DMS79 (cell line): ENCODE measurements at places on chromosomes 12 and 14.

- DNase-seq, result no peak
Observed at GRCh38 chr12:74770552-74770951, 232.9 kb downstream of the ATXN7L3B start.

DNA sequence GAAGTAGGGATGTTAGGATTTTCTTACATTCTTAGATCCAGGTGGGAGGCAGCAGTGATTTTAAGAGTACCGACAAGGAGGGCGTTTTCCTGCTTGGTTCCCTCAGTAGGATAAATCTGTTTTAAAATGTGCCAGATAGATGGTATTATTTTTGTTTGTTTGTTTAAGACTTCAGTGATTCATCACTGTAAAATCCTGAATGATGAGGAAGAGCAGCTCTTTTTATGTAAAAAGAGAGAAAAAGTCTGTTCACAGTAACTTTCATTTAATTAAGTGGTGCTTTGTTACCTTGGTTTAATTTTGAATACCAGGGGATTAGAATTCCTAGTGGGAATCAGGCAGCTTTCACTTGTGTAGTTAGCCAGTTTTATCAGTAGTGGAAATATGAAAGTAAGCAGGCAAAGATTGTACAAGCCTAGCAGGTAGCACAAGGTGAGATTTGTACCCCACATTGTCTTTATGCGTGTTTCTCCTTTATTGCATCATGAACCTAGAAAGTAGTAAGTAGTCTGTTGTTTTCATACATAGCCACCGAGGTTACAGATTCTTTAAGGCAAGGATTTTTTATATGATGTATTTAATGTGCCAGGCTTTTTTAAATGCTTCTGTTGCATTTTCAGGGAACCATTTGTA, 349.6 kb downstream of the CCDC91 start:
- no peak for DNase-seq

DNA sequence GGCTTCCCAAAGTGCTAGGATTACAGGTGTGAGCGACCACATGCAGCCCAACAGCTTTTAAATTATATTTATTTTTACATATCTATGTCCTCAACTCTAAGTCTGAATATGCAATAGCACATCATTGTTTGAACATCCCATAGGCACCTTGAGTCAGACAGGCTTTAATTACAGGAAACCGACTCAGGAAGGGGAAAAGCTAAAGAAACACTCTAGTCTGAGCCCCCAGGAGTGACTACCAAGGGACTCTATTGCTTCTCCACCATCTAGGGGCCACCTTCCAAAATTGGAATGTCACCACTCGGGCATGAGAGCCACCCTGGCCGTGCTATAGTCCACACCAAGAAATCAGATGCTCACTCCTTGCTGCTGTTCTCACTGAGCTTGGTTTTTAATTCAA, 14.0 kb upstream of the MFAP5 start:
- no peak for DNase-seq

GRCh38 chr14:51715742-51716141, 64.0 kb downstream of the FRMD6 start:
- DNase-seq, result no peak

- no peak for DNase-seq
Observed at GRCh38 chr12:26252946-26253345, 57.6 kb downstream of the SSPN start.

- no peak for DNase-seq
Observed at GRCh38 chr12:127416796-127417195, 850.2 kb upstream of the TMEM132C start.

GRCh38 chr12:105433804-105434203, 103.3 kb downstream of the C12orf75 start:
- no peak for DNase-seq

DNA sequence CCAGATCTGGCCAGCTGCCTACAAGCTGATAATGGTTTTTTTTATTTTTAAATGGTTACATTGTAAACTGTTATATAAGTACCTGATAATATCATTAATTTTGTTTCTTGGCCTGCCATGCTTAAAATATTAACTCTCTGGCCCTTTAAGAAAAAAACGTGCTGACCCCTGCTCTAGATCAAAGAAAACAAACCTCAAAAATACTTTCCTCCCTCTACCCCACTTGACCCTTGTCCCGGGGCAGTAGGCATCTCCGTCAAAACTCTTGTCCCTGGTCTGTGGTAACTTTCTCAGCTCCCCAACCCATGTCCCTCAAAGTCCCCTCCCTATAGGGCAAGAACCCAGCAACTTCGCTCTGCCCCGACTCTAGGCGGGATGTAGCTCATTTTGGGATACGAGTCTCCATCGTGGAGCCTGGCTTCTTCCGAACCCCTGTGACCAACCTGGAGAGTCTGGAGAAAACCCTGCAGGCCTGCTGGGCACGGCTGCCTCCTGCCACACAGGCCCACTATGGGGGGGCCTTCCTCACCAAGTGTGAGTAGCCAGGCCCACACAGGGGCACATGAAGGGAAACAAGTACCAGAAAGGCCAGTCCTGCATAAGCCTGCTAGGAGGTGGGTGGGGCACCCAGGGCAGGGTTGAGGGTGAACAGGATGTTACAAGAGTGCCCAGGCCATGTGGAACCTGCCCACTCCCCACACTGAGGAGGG, 3.5 kb downstream of the RDH5 start:
- DNase-seq, result no peak

GRCh38 chr12:13367973-13368372, 171.4 kb downstream of the EMP1 start:
- DNase-seq, result peak; percentile 25

GRCh38 chr12:4810219-4810671, 90.0 kb downstream of the GALNT8 start:
- DNase-seq, result no peak

DNA sequence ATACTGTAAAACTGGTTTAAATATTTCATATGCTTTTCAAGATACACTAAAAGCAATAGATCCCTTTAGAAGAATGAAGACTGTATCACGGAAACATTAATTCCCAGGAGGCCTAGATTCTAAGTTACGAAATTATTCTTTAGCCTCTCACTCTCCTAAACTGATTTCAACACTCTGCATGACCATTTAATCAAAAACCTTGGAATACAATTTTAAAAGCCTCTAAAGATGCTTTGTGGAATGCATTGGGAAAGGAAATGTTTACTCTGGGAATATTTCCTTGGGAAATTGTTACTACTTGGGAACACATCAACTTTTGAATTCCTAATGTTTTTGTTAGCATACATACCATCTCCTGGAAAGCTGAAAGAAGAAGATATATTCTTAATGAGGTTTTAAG, 255.7 kb upstream of the FAR2 start:
- no peak for DNase-seq

GRCh38 chr14:98684468-98684867, 587.5 kb downstream of the BCL11B start:
- no peak for DNase-seq

DNA sequence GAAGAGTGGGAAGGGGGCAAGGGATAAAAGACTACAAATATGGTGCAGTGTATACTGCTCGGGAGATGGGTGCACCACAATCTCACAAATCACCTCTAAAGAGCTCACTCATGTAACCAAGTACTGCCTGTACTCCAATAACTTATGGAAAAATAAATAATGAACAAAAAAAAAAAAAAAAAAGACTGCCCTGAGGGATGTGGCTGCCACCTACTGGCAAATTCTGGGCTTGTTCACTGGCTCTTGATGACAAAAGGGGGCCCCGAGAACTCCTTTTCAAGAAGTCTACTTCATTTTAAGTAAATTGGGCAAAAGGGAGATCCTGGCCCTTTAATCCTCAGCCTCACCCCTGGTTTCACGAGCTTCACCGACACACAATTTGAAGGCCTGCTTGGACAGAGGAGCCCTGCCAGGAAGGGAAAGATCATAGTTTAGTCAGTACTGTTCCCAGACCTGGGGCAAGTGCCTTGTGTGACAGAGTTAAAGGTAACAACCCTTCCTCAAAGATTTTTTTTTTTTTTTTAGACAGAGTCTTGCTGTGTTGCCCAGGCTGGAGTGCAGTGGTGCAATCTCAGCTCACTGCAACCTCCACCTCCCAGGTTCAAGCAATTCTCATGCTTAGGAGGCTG, 26.1 kb upstream of the STAC3 start:
- no peak for DNase-seq

DNA sequence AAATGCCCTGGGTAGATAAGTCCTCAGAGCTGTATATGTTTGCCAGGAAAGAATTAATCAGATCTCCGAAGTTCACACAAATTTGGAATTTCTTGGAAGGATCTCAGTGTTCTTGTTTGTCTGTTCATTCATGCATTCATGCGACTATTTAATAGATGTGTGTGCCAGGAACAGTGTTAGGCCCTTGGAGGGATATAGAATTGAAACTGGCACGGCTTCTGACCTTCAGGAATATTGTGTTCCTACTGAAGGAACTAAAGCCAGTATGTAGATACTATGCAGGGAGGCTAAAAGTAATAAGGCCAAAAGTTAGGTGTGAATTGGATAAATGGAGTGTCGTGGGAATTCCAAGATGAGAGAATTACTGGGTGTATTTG, 166.0 kb upstream of the NOS1 start:
- peak; percentile 18 for DNase-seq

DNA sequence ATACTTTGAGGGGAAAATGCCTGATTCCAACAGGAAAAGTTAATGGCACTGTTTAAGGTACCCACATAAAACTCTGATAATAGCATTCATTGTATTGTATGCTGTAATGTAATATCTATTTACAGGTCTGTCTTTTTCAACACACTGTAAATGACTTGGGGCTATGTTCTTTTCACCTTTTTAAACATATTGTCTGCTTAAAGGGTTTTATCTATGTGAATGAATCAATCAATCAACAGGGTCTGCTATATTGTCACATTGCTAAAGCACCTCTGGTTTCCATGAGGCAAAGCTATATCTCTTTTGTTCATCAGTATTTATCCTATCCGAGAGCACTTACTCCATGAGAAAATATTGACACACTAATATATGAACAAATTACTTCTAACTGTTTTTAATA, 288.0 kb downstream of the SLC6A15 start:
- DNase-seq, result no peak

DNA sequence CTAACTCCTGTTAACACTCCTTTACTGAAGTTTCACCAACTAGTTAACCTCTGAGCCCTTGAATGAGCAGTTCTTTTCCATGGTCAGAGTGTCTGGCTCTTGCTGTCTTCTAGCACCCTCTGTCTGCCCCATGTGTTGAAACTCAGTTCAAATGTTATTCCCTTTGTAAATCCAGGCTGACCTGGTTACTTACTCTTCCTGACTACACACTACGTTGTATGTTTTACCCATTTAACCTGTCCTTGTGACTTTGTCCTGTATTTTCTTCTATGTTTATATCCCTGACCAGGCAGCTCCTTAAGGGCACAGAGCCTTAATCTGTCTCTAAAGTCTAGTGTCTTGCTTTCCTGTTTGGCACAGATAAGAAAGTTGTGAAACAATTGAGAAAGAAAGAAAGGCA, 389.0 kb upstream of the RPL10L start:
- DNase-seq, result no peak

DNA sequence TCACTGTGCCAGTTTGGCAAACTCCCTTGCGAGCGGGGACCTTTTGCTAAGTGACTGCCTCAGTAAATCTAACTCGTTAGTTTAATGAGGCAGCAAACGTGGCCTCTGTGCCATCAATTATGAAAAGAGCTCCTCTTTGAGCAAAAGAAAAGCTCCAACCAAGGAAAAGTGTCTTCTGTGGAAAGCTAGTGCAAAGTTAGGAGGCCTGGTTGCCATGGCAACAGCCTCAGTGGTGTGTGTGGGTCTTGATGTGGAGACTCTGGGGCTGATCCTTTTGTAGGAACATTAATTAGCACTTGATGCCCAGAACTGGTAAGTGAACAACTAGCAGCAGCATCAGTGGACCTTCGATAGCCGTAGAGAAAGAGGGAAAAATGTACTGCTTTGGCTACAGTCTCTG, 145.7 kb downstream of the CHST11 start:
- DNase-seq, result peak; percentile 13

- DNase-seq, result no peak
Observed at GRCh38 chr14:94317259-94317658, 5.9 kb downstream of the SERPINA6 start.

DNA sequence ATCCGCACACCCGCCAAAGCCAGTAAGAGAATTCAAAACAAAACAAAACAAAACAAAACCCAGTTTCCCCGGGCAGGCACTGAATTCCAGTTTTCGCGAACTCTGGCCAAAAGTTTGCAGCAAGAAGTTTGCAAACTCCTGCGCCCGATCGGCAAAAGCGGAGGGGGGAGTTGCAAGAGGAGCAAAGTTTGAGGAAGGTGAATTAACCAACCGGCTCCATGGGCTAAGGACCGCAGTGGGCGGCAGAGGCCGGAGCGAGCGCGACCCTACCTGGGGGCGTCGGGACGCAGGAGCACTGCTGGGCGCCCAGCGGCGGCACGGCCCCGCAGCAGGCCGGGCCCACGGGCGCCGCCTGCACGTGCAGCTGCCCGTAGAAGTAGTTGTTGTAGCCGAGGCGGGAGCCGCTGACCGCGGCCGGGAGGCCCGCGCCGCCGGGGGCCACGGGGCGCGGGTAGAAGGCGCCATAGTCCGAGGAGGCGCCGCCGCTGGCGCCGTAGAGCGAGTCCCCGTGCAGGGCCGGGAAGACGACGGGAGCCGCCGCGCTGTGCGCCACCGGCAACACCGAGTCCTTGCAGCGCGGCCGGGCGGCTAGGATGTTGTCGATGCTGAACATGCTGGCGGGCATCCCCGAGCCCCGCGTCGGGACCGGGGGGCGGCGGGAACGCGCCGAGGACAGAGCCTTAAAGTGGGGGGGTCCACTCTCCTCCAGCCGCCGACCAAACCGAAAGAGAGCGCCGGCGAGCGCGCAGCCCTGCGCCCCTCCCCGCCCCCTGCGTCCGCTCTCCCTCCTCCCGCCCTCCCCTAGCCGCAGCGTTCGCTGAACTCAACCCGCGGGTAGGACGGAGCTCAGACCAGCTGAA, at the start of gene GSC:
Gene GSC, minus strand, starts transcription at position 723 of the 860 bp plus-strand sequence. Its CDS starts 98 bp downstream, at position 625.
- DNase-seq, result peak; percentile 22

GRCh38 chr14:57352396-57353170, 37.8 kb upstream of the NAA30 start:
- no peak for DNase-seq

DNA sequence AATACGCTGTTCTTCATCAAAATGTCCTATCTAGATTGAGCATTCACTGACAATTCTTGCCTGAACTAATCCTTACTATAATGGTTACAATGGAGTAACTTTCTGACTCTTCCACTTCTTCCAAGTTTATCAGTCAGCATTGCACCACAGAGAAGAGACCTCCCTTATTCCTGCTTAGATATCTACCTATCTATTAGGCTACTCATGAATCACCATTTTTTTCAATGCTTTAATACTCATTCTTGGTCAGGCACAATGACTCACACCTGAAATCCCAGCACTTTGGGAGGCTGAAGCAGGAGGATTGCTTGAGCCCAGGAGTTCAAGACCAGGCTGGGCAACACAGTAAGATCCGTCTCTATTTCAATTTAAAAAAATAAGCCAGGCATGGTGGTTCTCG, 39.3 kb downstream of the RPS6KA5 start:
- DNase-seq, result no peak

DNA sequence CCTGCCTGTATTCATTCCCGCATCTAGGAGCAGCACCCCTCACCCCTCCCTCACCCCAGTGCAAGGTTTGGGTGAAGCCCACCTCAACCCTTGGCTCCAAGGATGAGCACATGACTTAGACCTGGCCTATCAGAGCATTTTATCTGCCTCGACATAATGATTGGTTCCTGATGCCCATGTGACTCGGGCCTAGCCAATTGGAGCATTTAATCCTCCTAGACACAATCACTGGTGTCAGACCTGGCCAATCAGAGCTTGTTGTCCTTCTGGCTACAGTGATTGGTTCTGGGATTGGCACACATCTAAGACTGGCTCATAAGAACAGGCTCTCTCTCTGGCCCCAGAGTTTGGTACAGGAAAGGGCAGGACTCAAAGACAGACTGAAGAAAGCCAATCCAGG, 73.1 kb upstream of the MYL2 start:
- DNase-seq, result no peak

- no peak for DNase-seq
Observed at GRCh38 chr14:93928184-93929047, 1.3 kb downstream of the FAM181A start.
